ENCODE measurements at places on chromosomes 3 and 15.

DNA sequence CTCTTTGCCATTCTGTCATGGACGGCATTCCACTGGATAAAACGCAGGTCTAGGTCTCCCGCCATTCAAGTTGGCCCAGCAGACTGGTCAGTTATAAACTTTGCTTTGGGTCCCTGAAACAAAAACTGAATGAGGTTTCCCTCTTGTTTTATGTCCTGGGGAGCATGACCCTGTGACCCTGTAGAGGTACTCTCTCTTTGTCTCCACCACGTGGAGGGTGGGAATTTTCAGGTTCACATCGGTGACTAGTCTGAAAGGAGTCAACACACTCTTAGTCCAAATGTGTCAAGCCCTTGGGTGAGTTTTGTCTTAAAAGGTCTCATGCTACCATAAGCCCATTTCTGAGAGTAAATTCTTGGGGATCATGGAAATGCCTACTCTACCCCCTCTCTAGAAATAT is 139.9 kb downstream of the PLCH1 start:
- no peak for DNase-seq

GRCh38 chr15:67036775-67037555 is 28.4 kb upstream of the SMAD3 start:
- DNase-seq: no peak

GRCh38 chr15:91456251-91456718 is 356.2 kb downstream of the SV2B start:
- no peak for DNase-seq

- DNase-seq: peak; percentile 73
These were observed 166.4 kb upstream of the TLE3 start for GRCh38 chr15:70264014-70264582.

DNA sequence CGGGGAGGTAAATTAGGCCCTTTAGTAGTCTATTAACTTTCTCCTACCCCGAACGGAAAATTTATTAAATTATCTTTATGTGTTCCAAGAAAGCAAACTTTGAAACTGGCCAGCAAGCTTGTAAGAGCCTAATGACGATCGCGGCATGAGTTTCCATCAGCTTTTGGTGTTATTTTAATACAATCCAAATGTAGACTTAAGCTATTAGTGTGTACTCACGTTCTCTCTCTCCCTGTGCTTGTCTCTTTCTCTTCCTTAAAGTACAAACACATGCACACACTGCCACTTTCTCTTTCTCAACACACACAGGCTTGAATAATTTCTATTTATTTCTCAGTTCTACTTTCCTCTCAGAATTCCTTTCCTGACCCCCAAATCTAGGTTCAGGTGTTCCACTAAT is 108.8 kb upstream of the MME start:
- no peak for DNase-seq

DNA sequence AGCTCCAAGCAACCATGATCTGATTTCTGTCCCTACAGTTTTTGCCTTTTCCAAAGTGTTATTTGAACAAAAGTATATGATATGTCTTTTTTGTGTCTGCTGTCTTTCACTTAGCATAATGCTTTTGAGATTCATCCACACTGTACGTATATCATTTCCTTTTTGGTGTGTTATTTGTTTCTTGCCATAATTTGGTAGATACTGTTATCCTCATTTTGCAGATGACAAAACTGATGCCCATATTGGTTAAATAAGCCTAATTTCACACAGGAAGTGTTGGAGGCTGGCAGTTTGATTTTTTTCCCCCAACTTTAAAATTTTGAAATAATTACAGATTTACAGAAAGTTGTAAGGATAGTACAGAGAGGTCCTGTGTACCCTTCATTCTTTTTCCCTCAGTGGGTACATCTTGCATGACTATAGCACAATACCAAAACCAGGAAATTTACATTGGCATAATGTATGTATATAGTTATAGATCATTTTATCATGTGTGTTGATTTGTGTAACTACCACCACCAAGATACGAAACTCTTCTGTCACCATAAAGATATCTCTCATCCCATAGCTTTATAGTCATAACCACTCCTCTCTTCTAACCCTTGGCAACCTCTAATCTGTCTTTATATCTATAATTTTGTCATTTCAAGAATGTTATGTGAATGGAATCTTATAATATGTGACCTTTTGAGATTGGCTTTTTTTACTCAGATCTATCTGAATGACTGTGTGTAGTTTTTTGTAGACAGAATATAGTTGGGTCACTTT is 55.6 kb downstream of the RASA2 start:
- no peak for DNase-seq

- peak; percentile 30 for DNase-seq
These were observed 4.1 kb upstream of the AMOTL2 start for GRCh38 chr3:134378384-134378783.

DNA sequence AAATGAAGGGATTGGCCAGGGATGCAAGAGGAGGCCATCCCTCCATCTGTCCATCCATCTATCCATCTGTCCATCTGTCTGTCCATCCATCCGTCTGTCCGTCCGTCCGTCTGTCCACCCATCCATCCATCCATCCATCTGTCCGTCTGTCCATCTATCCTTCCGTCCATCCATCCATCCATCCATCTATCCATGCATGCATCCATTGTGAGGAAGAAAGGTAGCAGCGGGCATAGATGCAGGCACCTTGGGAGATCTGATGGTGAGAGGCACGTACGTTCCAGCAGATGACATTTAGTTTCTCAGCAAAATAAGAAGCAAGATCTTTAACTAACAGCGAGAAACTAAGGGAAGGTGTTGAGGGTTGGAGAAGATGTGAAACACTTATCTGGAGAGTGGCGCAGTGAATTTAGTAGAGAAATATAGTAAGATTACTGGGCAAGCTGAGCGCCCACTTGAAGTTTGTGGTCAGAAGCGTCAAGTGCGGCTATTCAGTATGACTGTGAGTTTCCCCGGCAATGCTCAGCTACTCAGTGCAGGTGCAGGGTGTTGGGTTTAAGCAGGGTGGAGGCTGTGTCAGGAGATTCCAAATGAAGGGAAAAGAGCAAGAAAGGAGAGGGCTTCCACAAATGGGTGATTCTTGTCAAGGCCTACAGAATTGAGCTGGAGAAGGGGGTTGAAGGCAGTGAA is 22.4 kb upstream of the SRP14 start:
- DNase-seq: no peak

DNA sequence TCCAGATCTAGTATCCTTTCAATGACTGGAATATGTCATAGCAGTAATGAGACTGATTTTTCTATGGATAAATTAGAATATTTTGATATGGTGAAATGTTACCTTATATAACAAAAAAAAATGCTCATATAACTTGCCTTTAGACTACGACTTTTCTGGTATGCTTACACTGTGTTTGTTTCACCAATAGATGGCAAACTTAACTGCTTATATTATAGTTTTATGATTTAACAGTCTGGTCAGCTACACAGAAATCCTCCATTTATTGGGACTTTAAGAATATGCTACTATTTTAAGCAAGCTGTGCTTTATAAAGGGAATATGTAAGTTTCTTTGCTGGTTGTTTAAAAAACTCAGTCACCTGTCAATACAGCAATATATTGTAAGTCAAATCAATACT is 205.6 kb downstream of the VGLL3 start:
- no peak for DNase-seq

DNA sequence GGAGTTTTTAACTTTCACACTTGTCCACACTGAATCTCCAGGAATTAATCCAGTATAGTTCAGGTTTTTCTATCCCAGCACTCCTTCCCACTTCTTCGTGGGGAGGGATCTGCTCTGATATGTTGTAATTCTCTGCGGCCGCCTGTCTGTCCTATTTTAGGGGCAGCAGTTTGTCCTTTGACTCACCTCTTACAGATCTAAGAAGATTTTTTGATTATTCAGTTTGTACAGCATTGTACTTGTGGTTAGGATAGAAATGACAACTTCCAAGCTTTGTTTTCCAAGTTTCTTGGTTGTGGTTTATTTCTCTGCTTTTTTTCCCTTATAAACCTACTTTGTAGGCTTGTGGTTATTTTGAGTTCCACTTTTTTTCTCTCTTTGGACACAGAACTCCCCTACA is 601.7 kb downstream of the SI start:
- no peak for DNase-seq

All from right hindlimb (tissue), 1 donor.